ENCODE measurements at places on chromosomes 16 and 17. TPM values are rescaled to one million over a fixed set of nuclear protein-coding genes. Genes with fewer than 3 reads are reported as not detected.

CLDN7 gene
- 1.0 TPM for total RNA-seq

PPL gene
- total RNA-seq: 4.7 TPM

TP53TG3C gene
- total RNA-seq: not detected

P2RX1 gene
- total RNA-seq: not detected

TBC1D3G gene
- total RNA-seq: not detected

ANKFN1 gene
- total RNA-seq: not detected

Data from dermis microvascular lymphatic vessel endothelial cell (primary cell).